Hepatic stellate cell (primary cell): ENCODE measurements at places on chromosomes 11 and 22.
A peak's percentile ranks its signal among the peaks of the same experiment; 100 is the strongest.

GRCh38 chr22:17172029-17172833 is 13.2 kb upstream of the HDHD5 start:
- DNase-seq = no peak

DNA sequence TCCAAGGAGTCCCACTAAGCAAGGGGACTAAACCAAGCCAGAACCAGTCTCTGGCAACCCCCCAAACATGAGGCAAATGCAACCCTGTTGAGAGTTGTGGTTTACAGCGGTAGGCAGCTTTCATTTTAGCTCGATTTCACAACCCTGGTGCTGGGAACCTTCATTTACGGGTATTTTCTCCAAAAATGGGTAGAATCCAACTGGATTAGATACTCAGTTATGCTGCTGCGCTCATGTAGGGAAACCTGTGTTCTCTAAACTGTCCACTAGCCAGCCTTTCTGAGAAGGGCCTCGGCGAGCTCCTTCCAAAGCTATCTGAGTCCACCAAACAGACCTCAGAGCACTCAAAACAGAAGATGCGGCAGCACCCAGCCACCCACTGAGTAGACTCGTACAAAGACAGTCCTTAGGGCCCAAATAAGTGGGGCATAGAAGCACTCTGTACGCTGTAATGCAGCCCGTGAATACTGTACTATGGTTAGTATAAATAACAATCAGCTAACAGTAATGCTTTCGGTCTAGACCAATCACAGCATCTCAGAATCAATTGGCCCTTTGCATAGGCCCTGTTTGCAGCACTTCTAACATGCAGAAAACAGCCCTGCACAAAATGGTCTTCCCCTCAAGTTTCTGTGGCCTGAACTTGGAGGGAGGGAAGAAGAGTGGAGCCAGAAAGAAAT is 104.7 kb downstream of the ETS1 start:
- DNase-seq = no peak

DNA sequence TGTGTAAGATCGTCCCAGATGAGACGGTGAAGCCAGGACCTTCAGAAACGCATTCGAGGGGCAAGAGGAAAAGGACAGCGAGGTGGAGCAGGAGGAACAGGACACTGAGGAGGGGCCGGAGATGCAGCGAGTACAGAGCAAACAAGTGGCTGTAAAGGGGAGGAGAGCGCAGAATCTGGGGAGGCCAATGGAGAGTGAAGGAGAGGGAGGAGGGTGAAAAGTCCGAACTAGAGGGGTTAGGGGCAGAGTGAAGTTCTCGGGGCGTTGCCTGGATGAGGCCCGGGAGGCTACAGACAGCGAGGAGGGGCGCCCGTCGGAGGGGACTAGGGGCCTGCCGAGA is 8.8 kb upstream of the PPIL2 start:
- DNase-seq = no peak

DNA sequence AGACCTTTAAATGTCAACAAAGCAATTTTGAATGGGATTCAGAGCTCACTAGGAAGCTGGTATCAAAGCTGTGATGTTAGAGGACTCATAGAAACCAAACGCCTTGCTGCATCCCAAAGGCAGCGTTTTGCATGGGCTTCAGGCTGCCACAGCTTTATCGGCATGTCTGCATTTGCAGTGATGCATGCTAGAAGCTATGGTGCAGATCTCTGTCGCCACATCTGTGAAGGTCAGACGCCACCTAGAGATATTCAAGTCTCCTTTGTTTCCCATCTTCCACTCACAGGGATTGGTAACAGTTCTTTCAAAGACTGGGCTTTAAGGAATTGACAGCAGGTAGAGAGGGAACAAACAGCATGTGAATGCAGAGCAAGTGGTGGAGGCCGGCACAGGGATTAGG is 47.8 kb downstream of the NTM start:
- no peak for DNase-seq

DNA sequence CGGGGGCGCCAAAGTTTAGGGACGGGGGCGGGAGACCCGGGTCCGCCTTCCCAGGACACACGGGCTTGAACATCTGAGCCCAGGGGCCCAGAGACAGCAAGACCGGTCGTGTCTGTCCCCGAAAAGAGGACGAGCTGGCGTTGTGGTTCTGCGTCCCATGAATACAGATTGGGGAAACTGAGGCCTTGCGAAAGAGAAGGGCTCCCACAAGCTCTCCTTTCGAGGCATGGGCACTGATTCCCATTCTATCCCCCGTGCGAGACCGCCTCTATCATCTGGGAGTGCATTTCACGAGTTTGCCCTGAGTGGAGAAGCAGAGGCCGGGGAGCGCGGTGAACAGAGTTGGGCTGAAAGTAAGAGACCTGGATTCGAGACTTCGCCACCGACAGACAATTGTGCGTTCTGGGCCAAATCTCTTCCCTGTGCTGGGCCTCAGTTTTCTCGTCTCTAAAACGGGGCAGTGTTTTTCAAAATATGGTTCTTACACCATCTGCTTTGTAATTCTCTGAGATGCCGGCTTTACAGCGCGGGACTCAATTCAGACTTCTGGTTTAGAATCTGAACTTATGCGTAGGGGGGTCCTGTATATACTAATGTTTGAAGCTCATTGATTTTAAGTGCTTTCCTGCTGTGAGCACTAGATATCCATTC is 471 bp downstream of the RNF185 start:
- no peak for DNase-seq

DNA sequence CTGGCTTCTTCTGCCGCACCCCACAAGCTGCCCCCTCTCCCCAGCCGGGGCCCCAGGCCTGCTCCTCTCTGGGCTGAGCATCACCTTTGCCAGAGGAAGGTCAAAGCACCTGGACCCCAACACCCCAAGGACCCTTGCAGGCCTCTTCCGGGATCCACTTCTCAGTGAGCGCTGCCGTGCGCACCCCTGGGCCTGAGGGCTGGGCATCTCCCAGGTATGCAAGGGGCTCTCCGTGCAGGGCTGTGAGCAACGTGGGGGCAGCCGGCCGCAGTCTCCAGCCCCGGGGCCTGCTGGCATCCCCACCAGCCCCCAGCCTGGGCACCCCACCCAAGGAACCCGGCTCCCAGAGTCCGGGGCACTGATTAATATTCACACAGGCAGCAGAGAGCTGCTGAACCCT is 64.0 kb downstream of the BRD1 start:
- no peak for DNase-seq

DNA sequence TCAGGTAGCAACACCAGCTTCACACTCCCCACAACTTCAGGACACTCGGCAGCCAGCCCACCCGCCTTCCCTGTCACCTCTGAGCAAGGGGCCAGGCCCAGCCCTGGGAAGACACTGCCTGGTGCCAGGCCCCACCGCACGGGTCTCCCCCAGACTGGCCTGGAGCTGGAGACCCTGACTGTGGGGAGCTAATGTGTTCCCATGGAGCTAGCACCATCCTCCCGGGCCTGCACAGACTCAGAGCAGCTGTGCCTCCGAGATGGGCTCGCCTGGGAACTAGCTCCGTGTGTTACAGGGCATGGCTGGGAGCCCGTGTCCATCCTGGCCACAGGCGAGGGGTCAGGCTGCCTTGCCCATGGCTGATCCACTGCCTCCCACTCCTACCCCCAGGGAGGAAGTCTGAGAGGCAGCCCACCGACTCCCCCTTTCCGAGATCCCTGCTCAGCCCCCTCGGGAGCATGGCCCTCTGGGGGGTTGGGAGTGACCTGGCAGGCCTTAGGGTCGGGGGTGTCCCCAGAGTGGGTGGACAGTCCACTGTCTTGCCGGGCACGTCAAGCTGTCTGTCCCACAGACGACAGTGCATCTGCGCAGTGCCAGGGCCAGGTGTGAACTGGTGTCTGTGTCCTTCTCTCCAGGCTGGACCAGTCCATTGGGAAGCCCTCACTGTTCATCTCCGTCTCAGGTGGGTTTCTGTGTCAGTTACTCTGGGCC is 76.7 kb upstream of the KCNQ1OT1 start:
- no peak for DNase-seq

- DNase-seq = no peak
These were observed 4.3 kb upstream of the CARNS1 start for GRCh38 chr11:67410984-67411784.

GRCh38 chr22:30183861-30184278 is 62.7 kb downstream of the LIF start:
- no peak for DNase-seq

- no peak for DNase-seq
These were observed 7.1 kb upstream of the MYBPC3 start for GRCh38 chr11:47359586-47359985.

GRCh38 chr11:74672956-74673692 is 58.1 kb downstream of the CHRDL2 start:
- peak; percentile 95 for DNase-seq
